Nephron progenitor cell (in vitro differentiated cells): ENCODE measurements at places on chromosomes 4 and X.

DNA sequence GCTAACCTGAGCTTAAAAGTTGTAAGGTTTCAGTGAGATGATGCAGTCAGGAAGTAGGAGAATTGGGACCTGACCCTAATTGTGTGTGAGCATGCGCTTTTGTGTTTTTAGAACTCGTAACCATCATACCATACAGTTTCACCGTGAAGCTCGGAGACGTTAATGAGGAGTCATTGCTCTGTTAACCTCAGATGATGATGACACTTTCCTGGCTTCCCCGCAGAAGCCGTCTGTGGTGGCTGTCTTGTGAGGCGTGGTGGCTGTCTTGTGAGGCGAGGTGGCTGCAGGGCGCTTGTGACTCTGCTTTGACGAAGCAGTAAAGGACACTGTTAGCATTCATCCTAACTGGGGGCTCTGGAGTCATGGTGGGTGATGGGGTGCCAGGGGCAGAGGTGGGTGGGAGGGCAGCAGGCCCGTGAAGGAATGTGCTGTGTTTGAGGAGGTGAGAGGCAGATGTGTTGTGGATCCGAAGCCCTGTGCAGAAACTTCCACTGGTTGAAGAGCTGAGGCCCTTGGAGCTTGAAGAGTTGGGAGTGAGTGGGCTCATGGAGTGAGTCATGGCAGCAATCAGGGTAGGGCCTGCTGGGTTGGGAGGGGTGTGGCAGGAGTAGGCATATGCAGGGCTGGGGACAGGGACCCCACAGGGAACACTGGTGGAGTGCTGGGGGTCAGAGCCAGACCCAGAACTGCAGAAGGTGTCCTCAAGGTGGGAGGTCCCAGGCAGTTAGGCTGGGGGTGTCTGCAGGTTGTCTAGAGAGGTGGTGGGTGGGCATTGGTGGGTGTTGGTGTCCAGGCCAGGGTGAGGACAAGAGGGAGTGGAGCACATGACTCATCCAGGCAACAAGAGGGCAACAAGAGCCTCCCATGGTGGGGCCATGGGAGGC, 57.4 kb downstream of the NSD2 start:
- DNase-seq, result no peak

DNA sequence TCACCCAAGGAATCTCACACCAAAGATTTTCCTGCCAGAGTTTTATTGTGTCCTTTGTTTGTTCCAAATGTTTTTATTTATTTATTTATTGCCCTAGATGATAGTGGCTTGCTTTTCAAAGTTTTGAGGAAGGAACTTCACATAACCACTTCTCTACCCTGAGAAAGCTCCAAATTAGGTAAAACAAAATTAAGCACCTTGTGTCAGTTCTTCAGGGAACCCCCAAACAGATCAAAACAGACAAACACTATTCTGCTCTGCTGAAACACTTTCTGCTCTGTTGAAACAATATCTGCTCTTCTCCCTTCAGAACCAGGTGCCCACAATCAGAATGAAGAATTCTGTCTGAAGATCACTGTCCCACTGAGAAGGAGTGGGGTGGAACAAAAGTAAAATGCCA, 16.5 kb upstream of the CYBB start:
- DNase-seq, result no peak

- no peak for DNase-seq
Observed at GRCh38 chrX:47202316-47202715, 8.7 kb downstream of the UBA1 start.

GRCh38 chr4:78020677-78021076, 36.4 kb upstream of the FRAS1 start:
- no peak for DNase-seq

DNA sequence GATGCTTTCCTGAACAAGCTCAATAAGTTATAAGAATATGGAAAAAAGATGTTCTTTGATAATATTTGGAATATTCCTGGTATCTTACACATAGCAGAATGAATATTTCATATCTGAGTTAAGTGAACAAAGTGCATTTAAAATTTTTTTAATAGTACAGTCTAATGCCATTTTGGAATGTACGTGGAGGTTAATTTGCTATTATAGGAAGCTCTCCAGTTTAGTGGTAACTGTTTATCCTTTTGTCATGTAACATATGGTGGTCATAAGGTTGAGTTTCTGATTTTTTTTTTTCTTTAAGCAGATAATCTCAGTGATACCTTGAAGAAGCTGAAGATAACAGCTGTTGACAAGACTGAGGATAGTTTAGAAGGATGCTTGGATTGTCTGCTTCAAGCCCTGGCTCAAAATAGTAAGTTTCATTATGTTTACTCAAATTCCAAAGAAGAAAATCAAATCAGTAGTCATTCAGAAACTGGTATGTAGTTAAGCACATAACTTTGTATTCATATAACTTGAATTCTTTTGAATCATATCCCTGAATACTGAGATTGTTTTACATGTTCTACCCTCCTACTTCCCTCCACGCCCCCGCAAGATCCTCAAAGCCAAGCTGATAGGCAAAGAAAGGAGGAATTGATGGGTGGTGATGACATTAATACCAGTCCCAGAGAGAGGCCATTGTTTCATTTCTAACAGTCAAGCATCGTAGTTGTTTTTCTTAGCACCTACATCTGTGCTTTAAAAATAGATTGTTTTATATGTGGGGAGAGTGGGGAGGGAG, 32.1 kb downstream of the RAP1GDS1 start:
- DNase-seq, result no peak

GRCh38 chrX:80267790-80268189, 152.5 kb upstream of the TENT5D start:
- DNase-seq, result no peak

DNA sequence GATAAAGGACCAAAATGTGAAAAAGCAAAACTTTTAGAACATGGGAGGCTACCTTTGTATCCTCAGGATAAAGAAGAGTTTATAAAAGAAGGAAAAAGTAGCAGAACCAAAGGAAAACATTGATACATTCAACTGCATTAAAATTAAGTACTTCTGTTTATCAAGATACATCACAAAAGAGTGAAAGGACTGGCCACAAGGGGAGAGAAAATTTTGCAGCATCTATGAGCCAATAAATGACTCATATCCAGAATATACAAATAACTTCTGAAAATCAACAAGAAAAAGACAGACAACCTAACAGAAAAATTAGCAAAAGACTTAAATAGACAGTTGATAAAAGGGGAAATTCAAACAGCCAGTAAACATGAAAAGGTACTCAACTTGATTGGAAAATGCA, 177.1 kb downstream of the RBMX2 start:
- DNase-seq, result no peak

GRCh38 chrX:94914235-94914634, 1240.2 kb downstream of the FAM133A start:
- DNase-seq, result no peak

- no peak for DNase-seq
Observed at GRCh38 chr4:52421811-52422213, 237.3 kb downstream of the USP46 start.

GRCh38 chr4:22645481-22646182, 47.1 kb upstream of the GBA3 start:
- DNase-seq, result no peak

GRCh38 chr4:89000844-89001360, 56.1 kb downstream of the FAM13A start:
- DNase-seq, result no peak

DNA sequence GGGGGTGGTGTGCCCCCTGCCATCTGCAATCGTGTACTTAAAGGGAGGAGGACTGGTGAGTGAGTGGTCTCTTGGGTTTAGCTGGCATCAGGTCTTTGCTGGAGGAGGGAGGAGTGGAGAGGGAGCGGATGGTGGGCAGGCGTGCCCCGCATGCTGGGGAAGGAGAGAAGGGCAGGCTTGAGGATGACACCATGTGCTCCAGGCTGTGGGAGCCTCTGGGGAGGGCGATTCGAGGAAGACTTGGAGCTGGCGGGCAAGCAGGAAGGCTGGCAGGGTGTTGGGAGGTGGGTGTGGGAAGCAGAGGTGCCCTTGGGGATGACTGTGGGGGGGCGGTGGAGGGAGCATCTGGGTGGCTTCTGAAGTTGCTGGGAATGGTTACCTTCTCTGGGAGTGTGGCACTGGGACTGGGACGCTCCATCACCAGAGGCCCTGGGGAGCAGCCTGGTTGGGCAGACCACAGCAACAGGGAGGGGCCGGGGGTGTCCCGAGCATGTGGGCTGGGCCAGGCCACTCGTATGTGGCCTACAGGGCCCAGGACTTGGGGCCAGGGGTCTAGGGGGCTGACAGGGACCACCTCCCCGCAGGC, 30.8 kb upstream of the AFAP1 start:
- no peak for DNase-seq

DNA sequence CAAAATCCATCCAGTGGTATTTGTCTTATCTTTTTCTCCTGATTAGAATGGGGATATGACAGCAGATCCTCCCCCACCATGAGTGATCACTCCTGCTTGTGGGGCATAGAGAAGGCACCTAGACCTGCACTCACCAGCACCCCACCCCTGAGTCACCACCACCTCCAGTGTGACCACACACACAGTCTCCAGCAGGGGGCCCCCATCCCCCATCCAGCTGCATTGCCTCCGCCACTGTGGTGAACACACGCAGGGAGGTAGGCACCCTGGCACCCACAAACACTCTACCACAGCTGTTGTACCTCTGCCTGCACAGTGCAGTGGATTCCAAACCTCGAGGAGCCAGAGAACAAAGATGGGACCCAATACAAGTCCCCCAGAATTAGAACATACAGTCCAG, 9.0 kb upstream of the MAGEA8 start:
- DNase-seq, result peak; percentile 42

DNA sequence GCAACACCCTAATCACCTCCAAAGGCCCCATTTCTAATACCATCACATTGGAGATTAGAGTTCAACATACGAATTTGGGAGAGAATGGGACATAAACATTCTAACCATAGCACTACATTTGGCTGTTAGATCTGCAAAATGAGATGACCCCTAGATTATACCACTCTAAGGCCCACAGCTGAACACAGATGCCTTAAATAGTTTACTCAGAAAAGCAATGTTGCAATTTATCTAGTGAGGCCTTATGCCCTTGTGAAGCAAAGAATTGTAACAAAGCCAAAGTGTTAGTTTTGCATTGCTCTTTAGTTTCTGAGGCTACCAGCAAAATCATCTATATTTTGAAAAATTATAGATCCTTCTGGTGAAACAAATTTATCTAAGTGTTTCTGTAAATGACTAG, 31.6 kb upstream of the ARHGEF6 start:
- no peak for DNase-seq

- DNase-seq, result peak; percentile 1
Observed at GRCh38 chr4:63275491-63275890, 1133.8 kb downstream of the TECRL start.

DNA sequence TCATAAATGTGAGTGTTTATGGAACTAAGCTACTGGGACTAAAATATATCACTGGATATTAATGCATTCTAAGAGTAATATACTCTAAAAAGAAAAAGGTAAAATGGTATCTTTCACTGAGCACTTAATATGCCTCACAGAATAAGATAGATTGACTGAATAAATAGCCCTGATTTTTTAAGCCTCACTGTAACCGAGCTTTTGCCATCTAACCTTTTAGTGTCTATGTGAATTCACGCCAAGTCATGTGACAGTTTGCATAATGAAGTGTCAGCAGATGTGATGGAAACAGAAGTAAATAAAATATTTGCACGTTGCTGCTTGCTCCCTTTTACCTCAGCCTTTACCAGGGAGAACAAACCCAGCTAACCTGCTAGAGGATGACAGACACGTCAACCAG, 119.7 kb upstream of the NWD2 start:
- DNase-seq, result no peak

DNA sequence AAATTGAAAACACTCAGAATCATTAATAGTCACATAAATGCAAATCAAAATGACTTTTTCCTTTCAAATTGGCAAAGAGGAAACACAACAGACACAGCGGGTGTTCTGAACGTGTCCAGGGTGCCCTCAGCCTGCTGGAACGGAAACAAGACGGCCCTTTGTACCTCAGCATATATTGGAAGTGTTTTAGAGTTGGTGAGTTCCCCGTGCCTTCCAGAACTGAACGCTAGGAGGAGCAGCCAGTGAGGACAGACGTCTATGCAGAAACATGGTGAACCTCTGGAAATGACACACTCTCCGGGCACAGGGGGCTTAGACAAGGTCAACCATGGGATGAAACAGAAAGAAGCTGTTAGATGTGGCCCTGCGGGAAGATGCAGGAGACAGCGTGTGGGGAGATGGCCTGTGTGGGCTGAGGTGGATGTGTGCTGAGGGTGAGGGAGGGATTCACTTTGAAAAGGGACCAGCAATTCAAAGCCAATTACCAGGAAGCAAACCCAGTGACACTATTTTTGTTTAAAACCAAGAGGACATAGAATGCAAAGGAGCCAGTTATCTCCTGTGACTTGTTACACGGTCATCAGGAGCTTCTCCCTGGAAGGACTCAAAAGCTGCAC, 40.4 kb downstream of the RNF212 start:
- peak; percentile 52 for DNase-seq

GRCh38 chr4:119525005-119525749, 103.4 kb downstream of the PDE5A start:
- DNase-seq, result no peak

- DNase-seq, result no peak
Observed at GRCh38 chrX:154648931-154649330, 4.4 kb downstream of the CTAG2 start.

DNA sequence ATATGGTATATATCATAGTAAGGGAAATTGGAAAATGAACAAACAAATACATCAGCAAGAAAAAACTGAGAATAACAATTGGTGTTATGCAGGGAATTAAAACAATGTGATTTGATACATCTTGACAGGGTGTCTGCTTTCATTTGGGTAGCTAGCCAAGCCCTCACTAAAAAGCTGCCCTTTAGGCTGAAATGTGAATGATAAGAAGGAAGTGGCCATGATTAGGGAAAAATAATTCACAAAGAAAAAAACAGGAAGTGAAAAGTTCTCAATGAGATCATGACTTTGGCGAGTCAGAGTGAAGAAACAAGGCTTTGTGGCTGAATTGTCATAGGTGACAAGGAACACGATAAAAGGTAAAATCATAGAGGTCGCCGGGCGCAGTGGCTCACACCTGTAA, 675.8 kb upstream of the SLIT2 start:
- DNase-seq, result no peak

DNA sequence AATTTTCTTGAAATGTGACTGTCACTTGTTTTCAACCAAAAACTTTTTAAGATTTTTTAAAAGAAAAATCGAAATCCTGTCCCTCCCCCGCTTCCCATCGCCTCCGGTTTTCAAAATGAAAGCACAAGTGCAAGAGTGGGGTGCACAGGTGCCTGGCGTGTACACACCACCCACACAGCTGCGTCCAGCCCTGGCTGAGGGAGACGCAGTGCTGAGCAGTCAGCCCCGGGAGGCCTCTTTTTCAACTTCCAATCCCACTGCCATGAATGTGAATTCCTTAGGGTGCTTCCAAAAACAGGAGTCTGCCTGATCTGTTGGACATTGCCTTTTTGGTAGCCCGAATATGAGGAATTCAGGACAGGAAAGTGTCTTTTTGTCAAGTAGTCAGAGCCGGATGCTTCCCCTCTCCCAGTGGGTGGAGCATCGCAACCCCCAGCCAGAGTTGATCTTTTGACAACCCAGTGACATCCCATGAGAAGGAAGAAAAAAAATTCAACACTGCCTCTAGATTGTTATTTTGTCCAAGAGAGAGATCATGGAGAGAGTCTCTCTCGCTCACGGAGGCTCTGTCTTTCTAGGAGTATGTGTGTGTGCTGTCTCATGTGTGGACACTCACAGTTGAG, 8.9 kb downstream of the PRRG3 start:
- no peak for DNase-seq

GRCh38 chrX:10014462-10015354, 47.5 kb downstream of the CLDN34 start:
- peak; percentile 85 for DNase-seq
